NCI-H1092 (cell line): ENCODE measurements at places on chromosomes 5 and 9.

- DNase-seq, result no peak
Measured at GRCh38 chr5:78001197-78001596, 225.1 kb upstream of the TBCA start.

DNA sequence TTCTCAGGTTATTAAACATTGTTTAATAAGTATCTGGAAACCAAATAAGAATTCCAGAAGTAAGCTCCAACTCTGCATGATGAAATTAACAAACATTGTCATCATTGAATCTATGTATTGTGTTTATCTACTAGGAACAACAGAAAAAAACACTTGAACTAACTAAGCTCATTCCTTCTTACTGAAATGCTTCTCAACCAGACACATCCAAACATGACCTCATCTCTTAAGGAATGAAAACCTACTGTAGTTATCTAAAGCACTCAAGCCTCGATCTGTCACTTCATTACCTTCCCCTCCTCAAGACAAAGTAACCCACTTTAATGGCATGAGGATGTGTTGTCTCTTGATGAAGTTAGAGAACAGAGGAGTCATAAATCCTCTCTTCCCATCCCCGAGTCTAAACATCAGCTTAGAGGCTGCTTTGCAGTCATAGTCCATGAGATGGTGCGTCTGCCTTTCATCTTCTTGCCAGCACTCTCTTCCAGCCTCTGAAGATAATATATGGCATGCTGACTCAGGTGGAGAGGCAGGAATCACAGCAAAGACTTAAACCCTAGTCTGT, 86.5 kb downstream of the CEMIP2 start:
- no peak for DNase-seq

- no peak for DNase-seq
Measured at GRCh38 chr5:157602505-157602904, 26.9 kb upstream of the ADAM19 start.

GRCh38 chr9:12968093-12968492, 193.3 kb downstream of the LURAP1L start:
- DNase-seq, result no peak

- no peak for DNase-seq
Measured at GRCh38 chr9:90916147-90916734, 114.6 kb downstream of the SYK start.

DNA sequence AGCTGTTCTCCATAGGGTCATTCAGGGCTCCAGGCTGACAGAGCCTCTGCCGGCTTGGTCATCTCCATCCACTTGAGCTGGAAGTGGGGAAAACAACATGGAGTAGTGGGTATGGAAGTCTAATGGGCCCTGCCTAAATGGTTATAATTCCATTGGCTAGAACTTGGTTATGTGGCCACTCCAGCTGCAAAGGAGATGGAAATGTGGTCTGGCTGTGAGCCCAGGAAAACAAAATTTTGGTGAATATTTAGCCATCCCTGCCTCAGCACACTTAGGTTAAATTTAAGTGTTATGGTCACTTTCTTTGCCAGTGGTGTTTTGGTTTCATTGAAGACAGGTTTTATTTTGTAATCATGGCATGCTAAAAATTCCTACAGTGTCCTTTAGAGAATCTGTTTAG, 112.3 kb downstream of the SMARCA2 start:
- no peak for DNase-seq

GRCh38 chr5:142215915-142216681, 107.5 kb downstream of the NDFIP1 start:
- DNase-seq, result no peak

- DNase-seq, result no peak
Measured at GRCh38 chr9:37451628-37452027, 13.6 kb downstream of the ZBTB5 start.

GRCh38 chr9:114385397-114386181, 2.2 kb downstream of the AKNA start:
- DNase-seq, result no peak

GRCh38 chr9:92147030-92147851, 32.0 kb upstream of the SPTLC1 start:
- no peak for DNase-seq

DNA sequence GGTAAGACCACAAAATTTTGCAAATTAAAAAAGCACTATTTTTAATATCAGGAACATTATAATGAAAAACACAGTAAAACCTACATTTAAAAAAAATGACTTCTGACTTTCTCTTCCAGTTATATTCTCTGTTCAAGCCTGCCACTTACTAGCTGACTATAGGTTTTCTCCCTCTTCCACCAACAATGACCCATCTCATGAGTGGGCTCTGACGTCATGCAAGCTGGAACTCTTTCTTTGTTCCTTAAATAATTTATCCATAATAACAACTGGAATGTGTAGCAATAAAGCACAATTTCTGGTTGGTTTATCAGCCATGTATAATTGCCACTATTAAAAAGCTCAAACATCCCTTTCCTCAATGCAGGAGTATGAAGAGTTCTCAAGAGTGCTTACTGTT, 378.1 kb upstream of the FAM174A start:
- DNase-seq, result no peak

DNA sequence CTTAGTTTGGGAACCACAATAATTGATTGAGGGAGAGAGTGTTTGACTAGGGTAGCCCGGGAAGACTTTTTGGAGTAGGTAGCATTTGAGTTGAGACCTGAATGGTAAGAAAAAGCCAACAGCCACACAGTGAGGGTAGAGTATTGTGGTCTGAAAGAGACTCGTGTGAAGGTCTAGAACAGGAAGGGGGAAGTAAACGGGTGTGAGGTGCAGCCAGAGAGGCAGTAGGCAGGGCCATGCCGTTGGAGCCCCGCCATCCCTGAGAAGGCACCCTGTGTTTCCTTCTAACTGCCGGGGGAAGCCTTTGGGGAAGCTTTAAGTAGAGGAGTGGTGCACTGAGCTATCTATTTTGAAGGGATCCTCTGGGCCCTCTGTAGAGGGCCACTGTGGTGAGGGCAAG, 3.5 kb upstream of the F2RL2 start:
- DNase-seq, result no peak

DNA sequence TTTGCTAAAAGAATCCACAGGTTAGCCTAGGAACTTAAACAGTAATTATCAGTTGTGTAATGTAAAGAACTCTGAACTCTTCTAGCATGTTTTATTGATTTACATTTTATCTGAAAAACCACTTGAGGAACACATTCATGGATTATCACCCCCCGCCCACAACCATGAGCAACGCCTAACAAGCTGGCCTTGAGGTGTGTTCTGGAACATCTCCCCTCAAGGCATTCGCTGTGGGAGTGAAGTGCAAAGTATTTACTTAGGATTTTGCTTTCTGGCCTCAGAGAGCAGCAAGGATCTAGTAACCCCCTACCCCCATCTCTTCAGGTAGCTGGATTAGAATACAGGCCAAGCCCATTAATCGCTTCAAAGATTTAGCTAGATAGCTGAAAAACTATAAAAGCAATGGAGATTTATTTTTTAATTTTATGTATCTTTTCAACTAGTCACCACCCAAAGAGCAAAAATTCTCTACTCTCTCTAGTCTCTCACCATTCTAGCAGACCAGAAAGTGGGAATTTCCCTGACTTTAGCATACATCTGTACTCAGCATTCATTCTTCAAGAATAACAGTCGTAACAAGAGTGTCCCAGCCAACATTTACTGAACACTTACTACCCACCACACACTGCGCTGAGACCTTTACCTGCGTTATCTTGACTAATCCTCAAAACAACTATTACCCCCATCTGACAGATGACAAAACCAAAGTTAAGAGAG, 37.2 kb downstream of the DDX31 start:
- no peak for DNase-seq

- peak; percentile 19 for DNase-seq
Measured at GRCh38 chr5:91225848-91226686, 157.1 kb downstream of the ARRDC3 start.

DNA sequence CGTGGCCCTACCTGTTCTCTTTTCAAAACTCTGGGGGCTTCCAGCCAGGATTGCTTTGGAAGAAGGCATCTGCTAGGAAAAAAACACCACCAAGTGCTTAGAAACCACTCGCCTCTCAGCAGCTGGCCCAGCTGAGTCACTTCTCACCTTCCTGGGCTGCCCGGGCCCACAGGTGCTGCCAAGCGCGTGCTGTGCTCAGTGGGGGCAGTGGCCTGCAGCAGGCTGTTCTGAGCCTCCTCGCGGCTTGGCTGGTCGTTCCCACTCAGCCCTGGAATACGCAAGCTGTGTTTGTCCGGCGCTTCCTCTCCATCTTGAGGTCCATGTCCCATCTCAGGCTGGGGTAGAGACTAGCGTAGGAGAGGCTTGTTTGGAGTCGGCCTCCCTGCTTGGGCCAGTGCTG, 102.5 kb upstream of the FCN2 start:
- DNase-seq, result no peak

- no peak for DNase-seq
Measured at GRCh38 chr5:117177302-117177701, 602.7 kb upstream of the SEMA6A start.

DNA sequence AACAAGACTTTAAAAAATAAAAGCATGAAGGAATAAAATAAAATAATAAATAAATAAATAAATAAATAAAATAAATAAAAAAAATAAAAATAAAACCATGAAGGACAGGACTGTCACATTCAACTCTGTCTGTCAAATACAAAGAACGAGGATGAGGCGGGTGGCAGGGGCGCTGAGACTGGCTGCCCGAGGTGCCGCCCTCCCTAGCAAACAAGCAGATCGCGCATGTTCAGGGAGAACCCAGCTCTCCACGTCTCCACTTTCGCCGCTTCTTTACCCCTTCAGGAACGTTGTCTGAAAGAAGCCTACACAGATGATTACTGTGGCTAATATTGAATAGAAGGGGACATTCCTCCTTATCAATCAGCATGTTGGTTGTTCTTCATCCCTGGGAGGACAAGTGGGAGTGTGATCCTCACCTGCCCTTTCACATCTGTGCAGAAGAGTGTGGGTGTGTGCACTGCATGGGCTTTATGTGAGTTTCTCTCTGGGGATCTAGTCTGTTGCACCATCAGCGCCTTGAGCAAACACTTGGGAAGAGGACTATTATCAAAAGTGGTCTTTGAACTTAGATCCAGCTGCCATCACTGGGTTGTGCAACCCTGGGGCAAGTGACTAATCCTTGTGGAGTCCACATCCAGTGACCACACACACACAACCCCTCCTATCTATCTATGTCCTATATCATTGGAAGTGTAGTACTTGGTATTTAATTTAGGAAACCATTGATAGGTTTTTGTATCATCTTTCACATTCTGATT, 399.2 kb downstream of the IRX2 start:
- no peak for DNase-seq

DNA sequence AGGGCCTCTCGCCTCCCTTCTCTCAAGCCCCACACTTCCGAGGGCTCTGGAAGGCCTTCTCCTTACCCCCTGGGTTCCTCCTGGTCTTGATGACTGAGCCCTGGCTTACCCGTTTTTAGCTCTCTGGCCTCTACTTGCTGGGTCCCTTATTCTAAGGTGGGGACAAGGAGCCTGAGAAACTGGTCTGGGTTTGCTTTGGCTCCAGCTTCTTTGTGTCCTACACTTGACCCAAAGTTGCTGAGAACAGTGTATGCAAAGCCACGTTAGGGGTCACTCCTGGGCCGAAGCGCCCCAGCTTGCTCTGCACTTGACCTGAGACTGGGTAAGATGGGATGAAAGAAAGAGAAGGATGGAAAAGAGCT, 788 bp downstream of the ZNF346 start:
- no peak for DNase-seq

GRCh38 chr9:115980502-115980901, 173.1 kb upstream of the PAPPA start:
- no peak for DNase-seq

GRCh38 chr9:116868201-116868600, 181.1 kb downstream of the TRIM32 start:
- DNase-seq, result no peak

DNA sequence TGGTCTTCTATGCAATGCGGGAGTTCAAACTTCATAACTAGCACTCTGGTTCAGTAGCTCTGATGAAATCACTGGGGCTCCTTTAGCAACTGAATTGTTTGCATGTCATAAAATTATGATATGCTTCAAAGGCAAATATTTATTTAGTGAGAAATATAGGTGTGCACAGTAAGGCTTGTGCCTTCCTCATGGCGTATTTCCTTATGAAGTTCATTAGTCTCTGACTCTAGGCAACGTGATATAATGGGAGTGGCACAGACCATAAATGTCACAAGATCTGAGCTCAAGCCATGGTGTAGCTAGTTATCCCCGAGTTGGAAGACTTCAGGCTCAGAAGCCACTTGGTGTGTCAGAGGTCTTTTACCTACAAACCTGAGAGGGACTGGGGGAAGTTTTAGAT, 35.5 kb downstream of the PIP5K1B start:
- DNase-seq, result no peak

- DNase-seq, result no peak
Measured at GRCh38 chr9:14956208-14956607, 46.0 kb upstream of the FREM1 start.

DNA sequence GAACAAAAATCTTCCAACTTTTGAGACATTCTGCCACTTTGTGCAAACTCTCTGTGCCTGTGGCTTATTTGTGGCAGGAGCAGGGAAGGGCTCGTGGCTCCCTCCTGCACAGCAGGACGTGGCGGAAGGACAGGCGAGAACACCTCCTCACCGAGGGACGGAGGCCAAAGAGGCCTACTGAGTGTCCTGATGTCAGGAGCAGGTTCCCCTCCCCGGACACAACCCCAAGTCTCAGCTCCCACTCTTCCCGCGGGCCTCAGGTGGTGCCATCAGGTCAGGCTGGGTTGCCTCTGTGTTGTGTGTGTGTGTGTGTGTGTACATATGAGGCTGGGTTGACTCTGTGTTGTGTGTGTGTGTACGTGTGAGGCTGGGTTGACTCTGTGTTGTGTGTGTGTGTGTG, 136.8 kb upstream of the LPCAT1 start:
- no peak for DNase-seq

GRCh38 chr5:179344431-179345182, 654 bp downstream of the ADAMTS2 start:
- DNase-seq, result no peak

GRCh38 chr5:14872070-14872989, 752 bp upstream of the ANKH start:
- peak; percentile 16 for DNase-seq

DNA sequence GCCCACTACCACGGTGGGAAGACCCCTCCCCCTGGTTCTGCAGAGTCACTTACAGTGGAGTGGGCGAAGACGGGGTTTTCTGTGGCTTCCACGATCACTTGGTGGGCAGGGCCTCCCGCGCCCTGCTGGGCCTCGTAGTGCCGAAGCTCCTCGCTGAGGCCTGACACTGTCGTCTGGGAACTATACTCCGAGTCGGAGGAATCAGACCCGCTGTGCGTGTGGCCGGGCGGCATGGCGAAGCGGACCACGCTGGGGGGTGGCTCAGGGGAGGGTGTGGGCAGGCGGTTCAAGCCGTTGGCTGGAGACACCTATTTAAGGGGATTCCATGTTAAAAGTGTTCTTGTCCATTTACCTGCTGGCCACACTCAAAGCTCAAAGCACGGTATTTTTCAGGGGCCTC, 67.8 kb downstream of the PTCH1 start:
- no peak for DNase-seq

GRCh38 chr5:55594671-55595070, 59.9 kb upstream of the PLPP1 start:
- DNase-seq, result no peak
